ENCODE measurements at places on chromosomes 11 and 22. TPM values are rescaled to one million over a fixed set of nuclear protein-coding genes. Genes with fewer than 3 reads are reported as not detected.

GRCh38 chr11:93196816-93197379 lies 893 bp downstream of the SLC36A4 start:
- no peaks in the 10 kb centered on the region for H3K36me3 ChIP-seq
- no peaks in the 10 kb centered on the region for H3K27me3 ChIP-seq
- no peaks in the 10 kb centered on the region for H3K4me1 ChIP-seq

Gene CCDC88B
- 13.6 TPM for total RNA-seq

- no peak overlapping the region for H3K4me3 ChIP-seq
- H3K27me3 ChIP-seq, result no peaks in the 10 kb centered on the region
- H3K4me1 ChIP-seq, result no peaks in the 10 kb centered on the region
- H3K27ac ChIP-seq, result no peak overlapping the region
- DNase-seq, result no peak
These were observed 52.0 kb upstream of the PRSS23 start for GRCh38 chr11:86748296-86748695.

- no peaks in the 10 kb centered on the region for H3K27me3 ChIP-seq
- no peaks in the 10 kb centered on the region for H3K4me1 ChIP-seq
- peak; percentile 20 for DNase-seq
- no peaks in the 10 kb centered on the region for H3K36me3 ChIP-seq
- H3K4me3 ChIP-seq, result no peak overlapping the region
- H3K27ac ChIP-seq, result no peak overlapping the region
These were observed 789.4 kb upstream of the KIRREL3 start for GRCh38 chr11:127789927-127790326.

DNA sequence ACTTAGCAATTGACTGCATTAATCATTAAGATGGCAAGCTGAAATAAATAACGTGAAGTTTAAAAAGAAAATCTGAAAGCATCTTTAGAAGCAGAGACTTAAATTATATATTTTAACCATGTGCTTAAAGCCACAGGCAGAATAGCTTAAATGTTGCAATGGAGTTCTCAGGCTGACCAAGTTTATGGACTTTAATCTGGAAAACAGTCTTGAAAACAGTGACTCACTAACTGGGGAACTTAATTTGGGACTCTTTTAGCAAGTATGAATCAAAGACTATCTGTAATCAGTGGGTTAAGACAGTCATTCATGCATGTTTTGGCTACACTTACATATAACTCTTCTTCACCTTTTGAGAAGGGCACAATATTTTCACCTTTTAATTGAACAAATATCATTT lies 12.6 kb upstream of the GLYATL1 start:
- H3K4me1 ChIP-seq, result no peaks in the 10 kb centered on the region
- no peak for DNase-seq
- H3K27me3 ChIP-seq, result no peaks in the 10 kb centered on the region
- H3K36me3 ChIP-seq, result no peaks in the 10 kb centered on the region

- H3K4me1 ChIP-seq, result no peaks in the 10 kb centered on the region
- H3K36me3 ChIP-seq, result no peaks in the 10 kb centered on the region
- H3K27me3 ChIP-seq, result no peaks in the 10 kb centered on the region
- DNase-seq, result no peak
- H3K27ac ChIP-seq, result no peak overlapping the region
These were observed 29.3 kb downstream of the TUG1 start for GRCh38 chr22:30998329-30998728.

GRCh38 chr11:6455070-6455469 lies 14.3 kb upstream of the HPX start:
- DNase-seq, result no peak
- H3K27ac ChIP-seq, result no peak overlapping the region
- H3K4me1 ChIP-seq, result no peaks in the 10 kb centered on the region
- H3K4me3 ChIP-seq, result no peak overlapping the region
- H3K36me3 ChIP-seq, result peaks cover 38% of the 10 kb centered on the region

DNA sequence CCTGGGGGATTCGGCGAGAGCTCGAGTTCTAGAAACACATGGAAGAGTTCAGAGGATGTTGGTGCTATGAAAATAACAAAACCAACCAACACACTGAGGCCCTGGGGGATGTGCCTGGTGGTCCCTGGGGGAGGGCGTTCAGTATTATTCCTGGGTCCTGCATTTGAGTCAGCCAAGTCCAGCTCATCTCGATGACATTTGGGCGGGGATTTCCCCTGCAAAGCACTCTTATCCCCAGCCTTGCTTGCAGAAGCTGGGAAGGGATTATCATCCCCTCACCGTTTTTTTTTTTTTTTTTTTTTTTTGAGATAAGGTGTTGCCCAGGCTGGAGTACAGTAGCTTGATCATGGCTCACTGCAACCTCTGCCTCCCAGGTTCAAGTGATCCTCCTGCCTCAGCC lies 2.1 kb upstream of the SMIM38 start:
- no peak for DNase-seq
- no peak overlapping the region for H3K4me3 ChIP-seq
- no peaks in the 10 kb centered on the region for H3K36me3 ChIP-seq
- H3K27ac ChIP-seq, result no peak overlapping the region
- H3K27me3 ChIP-seq, result no peaks in the 10 kb centered on the region

GRCh38 chr11:63768237-63769041 lies at the start of gene ZFTA:
Gene ZFTA, minus strand, starts transcription at chr11:63768775. Its CDS starts 153 bp downstream, at chr11:63768622.
- peak within 1 kb of the TSS; percentile 78 for H3K27ac ChIP-seq
- peak; percentile 84 for DNase-seq
- H3K4me1 ChIP-seq, result peaks cover 45% of the 10 kb centered on the region

DNA sequence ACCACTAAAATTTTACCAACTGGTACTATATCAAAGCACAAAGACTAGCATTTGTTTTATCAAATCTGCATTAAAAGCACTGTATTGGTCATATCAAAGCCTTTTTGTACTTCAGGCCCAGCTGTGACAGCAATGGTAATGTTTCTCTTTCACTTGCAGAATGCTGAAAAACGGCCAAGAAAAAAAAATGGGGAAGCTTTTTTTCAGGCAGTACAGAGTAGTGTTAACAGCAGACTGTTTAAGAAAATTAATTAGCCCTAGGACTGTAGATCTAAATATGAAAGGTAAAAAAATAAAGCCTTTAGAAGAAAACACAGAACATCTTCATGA lies 33.3 kb downstream of the DENND5A start:
- peak; percentile 35 for DNase-seq
- H3K4me1 ChIP-seq, result peaks cover 6% of the 10 kb centered on the region
- no peaks in the 10 kb centered on the region for H3K27me3 ChIP-seq
- no peak overlapping the region for H3K27ac ChIP-seq
- H3K4me3 ChIP-seq, result no peak overlapping the region

DNA sequence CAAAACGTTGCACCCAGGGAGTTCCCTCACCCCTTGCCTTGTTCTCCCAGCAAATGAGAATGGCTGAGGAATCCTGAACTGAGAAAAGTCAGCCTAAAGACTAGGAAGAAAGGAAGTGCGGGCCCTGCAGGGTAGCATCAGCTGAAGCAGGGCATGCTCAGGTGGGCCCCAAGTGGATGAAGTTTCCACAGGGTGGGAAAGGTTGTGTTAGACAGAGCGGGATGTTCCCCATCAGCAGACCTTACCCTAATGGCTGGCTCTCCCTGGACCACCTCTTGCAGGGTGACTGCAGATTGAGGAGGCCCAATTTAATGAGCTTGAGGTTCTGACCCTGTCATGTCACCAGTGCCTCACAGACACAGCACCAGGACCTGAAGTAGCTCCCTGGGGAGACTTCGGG lies 81.5 kb upstream of the MYOD1 start:
- H3K4me1 ChIP-seq, result no peaks in the 10 kb centered on the region
- H3K4me3 ChIP-seq, result no peak overlapping the region
- no peaks in the 10 kb centered on the region for H3K36me3 ChIP-seq
- H3K27ac ChIP-seq, result no peak overlapping the region

Gene OVOL1
- 0.77 TPM for total RNA-seq

Gene MRGPRE
- total RNA-seq, result 0.18 TPM

DNA sequence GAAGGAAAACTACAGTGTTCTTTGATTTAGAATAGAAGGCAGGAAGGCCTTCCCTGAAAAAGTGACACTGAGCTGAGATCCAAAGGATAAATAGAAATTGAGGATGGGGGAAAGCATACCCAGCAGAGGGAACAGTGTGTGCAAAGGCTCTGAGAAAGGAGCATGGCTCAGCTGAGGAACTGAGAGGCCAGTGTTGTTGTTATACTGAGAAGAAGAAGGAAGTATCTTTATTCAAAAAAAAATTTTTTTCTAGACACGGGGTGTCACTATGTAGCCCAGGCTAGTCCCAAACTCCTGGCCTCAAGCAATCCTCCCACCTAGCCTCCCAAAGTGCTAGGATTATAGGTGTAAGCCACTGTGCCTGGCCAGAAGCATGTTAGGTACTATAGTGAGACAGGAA lies 3.5 kb upstream of the PIK3C2A start:
- H3K27ac ChIP-seq, result no peak overlapping the region
- no peaks in the 10 kb centered on the region for H3K36me3 ChIP-seq
- no peak for DNase-seq
- H3K4me1 ChIP-seq, result no peaks in the 10 kb centered on the region
- H3K27me3 ChIP-seq, result no peaks in the 10 kb centered on the region
- no peak overlapping the region for H3K4me3 ChIP-seq

- peaks cover 21% of the 10 kb centered on the region for H3K36me3 ChIP-seq
- DNase-seq, result no peak
- peaks cover 7% of the 10 kb centered on the region for H3K4me1 ChIP-seq
- H3K27me3 ChIP-seq, result no peaks in the 10 kb centered on the region
- peak overlapping the region; percentile 82 for H3K4me3 ChIP-seq
These were observed 1.0 kb downstream of the PATL1 start for GRCh38 chr11:59667812-59668187.

GRCh38 chr22:31097941-31098631 lies 9.3 kb downstream of the SELENOM start:
- H3K27ac ChIP-seq, result no peak overlapping the region
- peaks cover 62% of the 10 kb centered on the region for H3K36me3 ChIP-seq
- no peak overlapping the region for H3K4me3 ChIP-seq
- peak; percentile 13 for DNase-seq
- no peaks in the 10 kb centered on the region for H3K4me1 ChIP-seq

Gene C11orf97
- total RNA-seq, result 14.7 TPM

DNA sequence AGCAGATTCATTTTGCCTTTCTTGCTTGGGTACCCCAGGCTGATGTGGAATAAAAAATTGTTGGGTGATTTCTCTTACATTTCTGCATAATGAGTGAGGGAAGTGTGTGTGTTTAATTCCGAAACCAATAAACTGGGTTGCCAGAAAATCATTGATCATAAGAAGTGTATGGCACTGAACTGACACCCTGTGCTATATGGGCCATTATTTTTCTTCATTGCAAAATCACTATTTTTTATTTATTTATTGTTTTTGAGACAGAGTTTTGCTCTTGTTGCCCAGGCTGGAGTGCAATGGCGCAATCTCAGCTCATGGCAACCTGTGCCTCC lies 14.6 kb upstream of the HIKESHI start:
- no peak for DNase-seq
- H3K36me3 ChIP-seq, result peaks cover 7% of the 10 kb centered on the region
- no peaks in the 10 kb centered on the region for H3K27me3 ChIP-seq
- H3K4me1 ChIP-seq, result no peaks in the 10 kb centered on the region
- H3K4me3 ChIP-seq, result no peak overlapping the region

DNA sequence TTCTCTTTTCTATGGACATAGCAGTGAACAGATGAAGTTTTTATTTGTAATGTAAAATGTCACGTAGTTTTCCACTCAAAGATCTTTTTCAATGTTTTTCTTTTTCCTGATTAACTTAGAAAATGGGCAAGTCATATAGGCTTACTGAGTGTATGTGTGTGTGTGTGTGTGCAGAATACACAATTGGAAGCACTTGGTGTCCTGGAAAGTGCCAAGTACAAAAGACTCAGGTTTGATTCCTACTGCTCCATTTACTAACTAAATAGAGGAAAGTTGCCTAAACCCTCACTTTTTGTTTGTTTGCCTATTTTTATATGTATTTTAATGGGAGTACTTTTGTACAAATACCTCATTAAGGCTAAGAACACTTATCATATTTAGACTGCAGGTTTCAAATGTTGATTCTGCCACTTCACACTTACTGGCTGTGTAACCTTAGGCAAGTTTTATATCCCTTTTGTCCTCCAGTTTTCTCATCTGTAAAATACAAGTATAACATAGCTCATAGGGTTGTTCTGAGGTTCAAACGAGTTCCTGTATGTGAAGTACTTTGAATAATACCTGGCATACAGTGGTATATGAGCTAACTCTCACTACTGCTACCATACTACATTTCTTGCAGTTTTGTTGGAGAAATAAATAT lies 90.1 kb downstream of the TYR start:
- H3K4me3 ChIP-seq, result no peak overlapping the region
- H3K36me3 ChIP-seq, result no peaks in the 10 kb centered on the region
- no peak overlapping the region for H3K27ac ChIP-seq
- H3K27me3 ChIP-seq, result no peaks in the 10 kb centered on the region
- peak; percentile 46 for DNase-seq

Gene TREH
- total RNA-seq, result 0.17 TPM

Gene FADD
- total RNA-seq, result 27.6 TPM

DNA sequence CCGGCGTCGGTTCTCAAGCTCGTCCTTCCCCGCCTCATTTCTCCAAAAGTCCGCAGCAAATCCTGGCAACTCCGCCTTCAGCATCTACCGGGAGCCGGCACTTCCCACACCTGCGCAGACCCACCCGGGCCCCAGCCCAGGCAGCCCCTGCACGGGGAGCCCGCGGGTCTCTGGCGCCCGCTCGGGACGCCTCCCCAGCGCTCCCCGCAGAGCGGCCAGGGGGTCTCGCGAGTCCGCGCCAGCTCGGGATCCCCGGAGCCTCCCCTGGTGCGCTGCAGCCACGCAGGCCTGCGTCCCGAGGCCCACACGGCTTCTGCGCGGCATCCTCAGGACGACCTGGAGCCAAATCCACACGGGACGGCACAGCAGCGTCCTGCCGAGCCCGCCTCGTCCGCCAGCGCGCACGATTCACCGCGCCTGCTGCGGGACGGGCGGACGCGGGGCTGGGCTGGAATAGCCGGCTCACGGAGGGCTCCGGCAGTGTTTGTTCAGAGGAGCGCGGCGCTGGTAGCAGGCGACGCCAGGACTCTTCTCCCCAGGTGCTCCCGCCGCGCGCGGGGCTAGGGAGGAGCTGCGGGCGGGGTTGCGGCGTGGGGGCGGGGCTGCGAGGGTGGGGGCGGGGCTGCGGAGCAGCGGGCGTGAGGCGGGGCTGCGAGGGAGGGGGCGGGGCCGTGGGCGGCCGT lies 816 bp upstream of the PHRF1 start:
- peak overlapping the region; percentile 51 for H3K4me3 ChIP-seq
- H3K27ac ChIP-seq, result peak overlapping the region; percentile 15
- H3K36me3 ChIP-seq, result no peaks in the 10 kb centered on the region

Gene APOL3
- 46.6 TPM for total RNA-seq

DNA sequence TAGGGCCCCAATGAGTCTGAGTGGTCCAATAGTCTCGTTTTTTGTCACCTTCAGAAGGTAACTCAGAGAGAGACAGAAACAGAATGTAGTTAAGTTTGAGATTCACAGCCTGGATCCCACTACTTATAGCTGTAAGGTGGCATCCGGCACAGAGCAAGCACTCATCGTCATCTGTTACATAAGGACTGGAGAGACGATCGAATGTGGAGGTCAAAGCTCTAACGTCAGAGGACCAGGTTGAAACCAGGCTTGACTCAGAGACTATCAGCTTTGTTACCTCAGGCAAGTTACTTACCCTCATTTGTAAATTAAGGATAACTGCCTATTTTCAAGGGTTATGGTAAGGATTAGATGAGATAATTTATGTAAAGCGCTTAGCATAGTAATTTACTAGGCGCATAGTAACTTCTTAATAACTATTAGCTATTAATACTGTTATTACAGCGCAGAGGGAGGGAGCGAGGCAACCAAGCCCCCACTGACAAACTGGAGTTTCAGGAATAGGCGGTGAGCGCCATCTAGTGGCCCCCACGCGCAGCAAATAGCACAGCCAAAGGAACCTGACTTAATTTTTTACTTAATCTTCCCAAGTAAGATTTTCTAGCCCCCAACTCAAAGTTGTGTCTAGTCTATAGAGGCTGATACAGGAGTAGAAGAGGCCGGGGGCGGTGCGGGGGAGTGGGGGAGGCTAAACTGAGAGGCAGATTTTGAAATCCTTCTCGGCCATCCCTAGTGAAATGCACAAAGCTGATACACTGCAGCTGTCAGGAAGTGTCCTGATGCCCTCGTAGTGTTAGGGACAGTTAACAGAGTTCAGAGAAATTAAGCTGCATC lies 29.0 kb upstream of the API5 start:
- H3K4me3 ChIP-seq, result no peak overlapping the region
- peak; percentile 56 for DNase-seq
- H3K27ac ChIP-seq, result no peak overlapping the region

Gene EHF
- total RNA-seq, result 82.5 TPM
